Foreskin melanocyte (primary cell): ENCODE measurements at places on chromosomes 7 and 10.

- no peak for DNase-seq
Measured at GRCh38 chr10:30816820-30817171, 187.2 kb upstream of the LYZL2 start.

DNA sequence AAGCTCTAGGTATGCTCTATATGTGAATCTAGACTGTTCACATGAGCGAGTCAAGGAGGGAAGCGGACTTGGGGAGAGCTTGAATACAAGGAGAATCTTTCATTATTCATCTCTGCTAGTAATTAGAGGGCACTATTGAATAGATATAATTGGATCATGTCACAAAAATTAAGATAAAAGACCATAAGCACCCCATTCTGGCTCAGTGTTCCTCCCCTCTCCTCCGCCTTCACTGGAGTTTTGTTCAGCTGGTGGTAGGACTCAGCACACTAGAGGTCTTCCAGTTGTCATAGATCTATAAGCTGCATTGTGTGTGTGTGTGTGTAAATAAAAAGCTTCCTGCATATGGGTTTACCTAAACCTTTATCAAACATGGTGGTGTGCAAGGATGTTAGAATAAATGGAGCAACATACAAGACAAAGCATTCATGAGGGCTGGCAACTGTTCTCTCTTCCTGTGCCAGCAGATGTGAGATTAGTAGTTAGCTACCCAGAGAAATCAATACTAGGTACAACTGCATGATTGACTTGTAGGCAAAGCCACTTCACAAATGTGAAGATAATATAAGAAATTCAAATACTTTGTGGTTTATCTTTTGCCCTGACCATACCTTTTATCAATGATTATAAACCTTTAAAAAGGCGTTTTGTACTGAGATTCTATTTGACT, 142.6 kb downstream of the CREB5 start:
- DNase-seq: no peak

DNA sequence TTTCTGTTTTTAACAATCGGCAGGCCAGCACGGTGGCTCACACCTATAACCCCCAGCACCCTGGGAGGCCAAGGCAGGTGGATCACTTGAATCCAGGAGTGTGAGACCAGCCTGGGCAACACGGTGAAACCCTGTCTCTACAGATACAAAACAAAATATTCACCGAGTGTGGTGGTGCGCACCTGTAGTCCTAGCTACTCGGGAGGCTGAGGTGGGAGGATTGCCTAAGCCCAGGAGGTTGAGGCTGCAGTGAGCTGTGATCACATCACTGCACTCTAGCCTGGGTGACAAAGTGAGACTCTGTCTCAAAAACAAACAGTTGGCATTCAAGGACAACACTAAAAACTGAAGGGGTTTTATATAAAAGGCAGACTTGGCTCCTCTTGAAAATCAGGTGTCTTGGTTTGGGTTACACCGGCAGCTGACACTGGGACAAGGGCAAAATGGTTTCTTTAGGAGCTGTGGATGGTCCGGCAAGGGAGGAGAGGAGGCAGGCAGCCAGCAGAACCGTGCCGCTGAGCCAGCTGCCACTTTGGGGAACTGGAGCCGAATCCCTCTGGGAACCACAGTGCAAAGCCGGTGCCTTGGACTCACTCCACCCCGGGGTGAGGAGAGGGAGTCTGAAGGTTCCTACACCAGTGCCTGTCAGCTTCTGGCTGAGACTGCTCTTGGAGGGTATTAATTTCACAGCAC, 52.6 kb downstream of the CHST3 start:
- no peak for DNase-seq

- peak; percentile 48 for DNase-seq
Measured at GRCh38 chr10:3803295-3803926, 18.4 kb upstream of the KLF6 start.

GRCh38 chr7:151637781-151638261, 118.1 kb upstream of the RHEB start:
- DNase-seq: no peak
